ENCODE measurements at places on chromosomes 16 and 17.

DNA sequence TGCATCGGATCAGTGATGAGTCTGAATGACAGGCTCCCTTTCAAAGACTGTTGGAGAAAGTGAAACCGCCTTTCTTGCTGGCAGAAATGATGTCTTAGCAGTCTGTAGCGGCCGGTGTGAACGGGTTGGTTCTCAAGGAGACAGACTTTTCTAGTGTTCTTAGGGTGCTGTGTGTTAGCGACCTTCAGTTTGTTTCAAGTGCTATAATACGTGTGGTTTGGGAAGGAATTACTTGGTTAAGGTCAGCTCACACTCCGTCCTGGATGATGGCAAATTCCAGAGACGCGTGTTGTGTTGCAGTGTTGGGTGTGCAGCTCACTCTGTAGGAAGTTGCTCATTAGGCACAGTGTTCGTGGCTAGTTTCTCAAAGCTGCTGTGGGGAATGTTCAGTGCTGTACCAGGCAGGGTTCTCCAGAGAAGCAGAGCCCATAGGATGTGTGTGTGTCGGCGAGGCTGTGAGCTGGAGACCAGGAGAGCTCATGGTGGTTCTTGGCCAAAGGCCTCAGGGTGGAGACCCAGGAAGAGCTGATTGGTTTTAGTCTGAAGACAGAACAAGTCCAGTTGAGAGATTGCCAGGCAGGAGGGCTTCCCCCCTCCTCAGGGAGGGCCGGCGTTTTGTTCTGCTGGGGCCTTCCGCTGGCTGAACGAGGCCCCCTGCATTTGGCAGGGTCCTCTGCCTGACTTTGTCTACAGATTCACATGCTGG lies 37.6 kb downstream of the ZNF750 start:
- no peak for DNase-seq

DNA sequence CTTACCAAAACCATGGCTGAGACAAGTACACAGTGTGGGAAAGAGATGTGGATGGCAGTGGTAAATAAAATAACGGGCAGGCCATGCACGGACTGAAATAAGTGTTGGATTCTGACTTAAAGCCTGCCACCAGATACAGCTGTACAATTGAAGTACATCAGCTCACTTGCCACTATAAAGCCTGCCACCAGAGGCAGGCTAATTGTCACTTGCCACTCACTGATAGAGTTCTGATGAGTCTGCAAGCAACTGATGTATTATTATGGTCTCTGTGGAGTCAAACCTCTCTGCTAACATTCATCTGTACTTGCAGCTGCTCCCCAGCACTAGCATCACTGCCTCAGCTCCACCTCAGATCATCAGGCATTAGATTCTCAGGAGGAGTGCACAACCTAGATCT lies 93.0 kb downstream of the CYTH1 start:
- DNase-seq = no peak

DNA sequence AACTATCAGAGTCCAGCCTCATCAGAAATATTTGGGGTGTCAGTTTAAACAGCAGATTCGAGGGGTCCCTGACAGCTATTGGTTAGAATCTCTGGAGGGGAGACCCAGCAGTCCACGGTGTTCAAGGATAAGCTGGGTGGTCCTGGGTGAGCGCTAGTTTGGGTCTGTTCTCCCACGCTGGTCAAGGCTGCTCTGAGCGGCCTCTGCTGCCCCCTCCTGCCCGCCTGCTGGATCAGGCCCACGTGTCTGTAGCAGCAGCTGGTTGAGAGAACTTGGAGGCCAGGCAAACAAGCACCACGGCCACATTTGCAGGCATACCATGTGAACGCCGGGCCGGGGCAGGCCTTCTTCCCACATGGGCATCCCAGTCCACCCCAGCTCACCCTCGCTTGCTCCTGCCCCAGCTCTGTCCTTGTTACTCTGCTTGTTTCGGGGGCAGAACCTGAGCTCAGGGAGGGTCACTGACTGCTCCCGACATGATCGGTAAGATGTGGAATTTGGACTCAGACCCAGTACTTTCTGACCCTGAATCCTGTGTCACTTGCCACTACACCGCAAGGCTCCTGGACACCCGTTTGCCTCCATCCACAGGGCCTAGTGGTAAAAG lies 7.4 kb downstream of the FOXF1 start:
- DNase-seq = peak; percentile 7

GRCh38 chr16:85616607-85617321 lies 3.6 kb downstream of the GSE1 start:
- no peak for DNase-seq

DNA sequence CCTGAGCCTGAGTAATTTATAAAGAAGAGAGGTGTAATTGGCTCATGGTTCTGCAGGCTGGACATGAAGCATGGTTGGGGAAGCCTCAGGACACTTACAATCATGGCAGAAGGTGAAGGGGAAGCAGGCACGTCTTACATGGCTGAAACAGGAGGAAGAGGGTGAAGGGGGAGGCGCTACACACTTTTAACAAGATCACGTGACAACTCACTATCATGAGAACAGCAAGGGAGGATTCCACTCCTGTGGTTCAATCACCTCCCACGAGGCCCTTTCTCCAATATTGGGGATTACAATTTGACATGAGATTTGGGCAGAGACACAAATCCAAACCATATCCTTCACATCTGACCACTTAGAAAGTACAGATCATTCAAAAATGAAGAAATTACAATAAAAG lies 110.6 kb upstream of the SHISA6 start:
- DNase-seq = no peak

- no peak for DNase-seq
Observed at GRCh38 chr16:49651996-49652395, 203.9 kb downstream of the ZNF423 start.

GRCh38 chr17:76934561-76935320 lies 66.5 kb downstream of the MGAT5B start:
- no peak for DNase-seq

GRCh38 chr17:62627904-62628633 lies 599 bp downstream of the MRC2 start:
- DNase-seq = peak; percentile 48

GRCh38 chr17:28712705-28713415 lies 1.2 kb upstream of the PROCA1 start:
- DNase-seq = no peak

Measured in kidney glomerular epithelial cell (primary cell).